Stimulated activated CD4-positive, alpha-beta T cell treated with anti-CD3 and anti-CD28 coated beads, Interleukin-4, amount 100 ng/mL, for 4 hours (primary cell): ENCODE measurements at places on chromosomes 7 and 10.

DNA sequence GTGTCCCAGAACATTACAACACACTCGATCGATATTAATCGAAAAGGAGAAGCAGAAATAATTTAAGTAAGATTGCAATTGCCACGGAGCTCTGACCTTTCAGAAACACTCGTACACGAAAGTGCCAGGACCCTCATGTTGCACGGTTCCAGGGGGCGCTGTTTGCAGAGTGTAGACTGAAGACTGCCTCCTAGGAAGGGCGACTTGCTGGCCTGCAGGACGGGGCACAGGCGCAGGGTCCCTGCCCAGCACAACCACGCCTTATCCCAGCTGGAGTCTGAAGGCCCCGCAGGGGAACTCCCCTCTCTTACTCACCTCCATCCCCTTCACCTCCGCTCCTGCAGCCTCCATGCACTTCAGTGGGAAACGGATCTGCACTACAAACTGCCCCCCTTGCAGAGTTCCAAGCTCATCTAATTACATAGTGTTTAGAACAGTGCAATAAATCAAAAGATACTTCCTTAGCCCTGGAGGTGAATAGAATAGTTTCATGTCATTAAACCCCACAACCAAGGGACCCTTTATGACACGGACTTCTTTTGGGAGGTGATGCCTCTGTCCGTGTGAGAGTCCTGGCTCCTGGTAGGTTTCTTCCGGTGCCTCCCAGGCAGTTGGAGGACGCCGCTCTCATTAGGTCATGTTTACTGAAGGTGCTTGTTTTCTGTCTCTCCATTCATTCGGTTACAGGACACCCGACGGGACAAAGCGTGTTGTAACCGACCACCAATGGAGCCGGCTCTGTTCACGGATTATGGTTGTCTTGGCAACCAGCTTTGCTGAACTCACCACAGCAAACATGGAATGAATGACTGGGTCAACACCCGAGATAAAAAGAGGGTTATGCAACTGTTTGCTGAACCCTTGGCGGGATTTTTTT, 262.2 kb downstream of the BAMBI start:
- DNase-seq = no peak

DNA sequence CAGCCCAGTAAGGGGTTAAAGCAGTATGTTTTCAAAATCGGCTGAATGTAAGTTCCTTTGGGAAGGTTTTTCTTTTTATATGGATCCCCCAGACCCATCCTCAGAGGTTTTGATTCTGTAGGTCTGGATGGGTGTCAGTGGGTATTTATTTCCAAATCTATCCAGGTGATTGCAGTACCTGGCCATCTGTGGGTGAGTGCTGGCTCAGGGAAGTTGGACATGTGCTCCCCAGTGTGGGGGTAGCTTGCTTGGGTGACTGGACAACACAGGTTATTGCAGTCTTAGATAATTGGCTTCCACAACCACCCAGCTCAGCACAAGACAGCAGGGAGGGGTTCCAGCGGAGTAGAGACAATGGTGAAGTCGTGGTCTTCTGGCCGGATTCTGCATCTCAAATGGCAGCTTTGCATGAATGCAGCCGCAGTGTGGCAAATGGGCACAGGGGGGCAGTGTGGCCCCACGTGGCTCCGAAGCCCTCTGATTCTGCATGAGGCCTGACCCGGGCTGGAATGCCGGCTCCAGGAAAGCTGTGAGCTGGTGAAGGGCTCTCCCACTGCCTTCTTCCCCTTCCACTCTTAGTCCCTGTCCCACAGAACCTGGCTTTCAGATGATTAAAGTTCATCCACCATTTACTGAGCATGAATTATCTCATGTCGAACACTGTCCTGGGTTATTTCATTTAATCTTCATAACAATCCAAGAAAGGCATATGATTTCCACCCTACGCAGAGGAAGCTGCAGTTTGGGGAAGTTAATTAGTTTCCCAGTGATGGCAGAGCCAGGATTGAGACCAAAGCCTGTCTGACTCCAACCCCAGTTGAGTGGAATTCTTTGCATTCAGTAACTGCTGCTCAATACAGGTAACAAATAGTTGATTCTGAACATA, 64.5 kb upstream of the SYPL1 start:
- peak; percentile 74 for DNase-seq

DNA sequence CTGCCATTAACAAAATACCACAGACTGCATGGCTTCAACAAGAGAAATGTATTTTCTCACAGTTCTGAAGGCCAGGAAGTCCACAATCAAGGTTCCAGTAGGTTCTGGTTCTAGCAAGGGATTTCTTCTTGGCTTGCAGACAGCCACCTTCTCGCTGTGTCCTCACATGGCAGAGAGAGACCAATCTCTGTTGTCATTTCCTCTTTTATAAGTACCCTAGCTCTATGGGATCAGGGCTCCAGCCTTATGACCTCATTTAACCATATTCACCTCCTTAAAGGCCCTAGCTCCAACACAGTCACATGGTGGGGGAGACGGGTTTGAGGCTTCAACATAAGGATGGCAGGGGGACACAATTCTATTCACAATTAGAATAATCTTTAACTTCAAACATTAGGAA, 23.6 kb downstream of the ABI1 start:
- DNase-seq = no peak

GRCh38 chr7:9240001-9240400, 806.6 kb downstream of the NXPH1 start:
- DNase-seq = no peak

GRCh38 chr7:113731571-113731970, 187.2 kb downstream of the PPP1R3A start:
- DNase-seq = no peak

GRCh38 chr10:83553366-83553765, 585.9 kb upstream of the GHITM start:
- no peak for DNase-seq
